MCF 10A (cell line): ENCODE measurements at places on chromosomes 2 and 18. TPM values are rescaled to one million over a fixed set of nuclear protein-coding genes. Genes with fewer than 3 reads are reported as not detected.

DNA sequence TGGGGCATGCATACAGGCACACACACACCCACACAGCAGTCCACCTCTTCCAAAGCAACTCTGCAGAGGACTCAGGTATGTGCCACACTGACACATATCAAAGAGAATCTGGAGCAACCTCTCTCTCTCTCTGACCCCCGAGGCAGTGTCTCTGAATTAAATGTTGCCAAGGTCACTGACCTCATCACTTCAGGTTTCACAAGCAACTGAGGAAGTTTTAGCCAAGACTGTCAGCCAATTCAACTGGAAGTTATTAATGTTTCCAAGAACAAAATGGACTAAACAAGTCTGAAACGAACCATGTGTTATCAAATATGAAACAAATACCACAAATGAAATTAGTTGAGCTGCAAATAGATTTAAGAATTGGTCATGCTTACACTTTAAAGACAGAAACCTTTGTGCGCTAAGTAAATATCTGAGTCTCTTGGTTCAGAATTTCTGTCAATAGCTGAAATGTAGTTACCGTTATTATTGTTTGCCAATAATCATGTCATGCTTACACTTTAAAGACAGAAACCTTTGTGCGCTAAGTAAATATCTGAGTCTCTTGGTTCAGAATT is 86.1 kb downstream of the SLC25A12 start:
- H3K27me3 ChIP-seq = no peaks in the 10 kb centered on the region
- peaks cover 30% of the 10 kb centered on the region for H3K36me3 ChIP-seq
- H3K4me1 ChIP-seq = peaks cover 12% of the 10 kb centered on the region
- H3K4me3 ChIP-seq = peak overlapping the region; percentile 39
- DNase-seq = peak; percentile 83

GRCh38 chr18:55007602-55008001 is 48.3 kb upstream of the CCDC68 start:
- H3K36me3 ChIP-seq = no peaks in the 10 kb centered on the region
- H3K4me3 ChIP-seq = no peak overlapping the region
- H3K27ac ChIP-seq = no peak overlapping the region
- DNase-seq = no peak

DNA sequence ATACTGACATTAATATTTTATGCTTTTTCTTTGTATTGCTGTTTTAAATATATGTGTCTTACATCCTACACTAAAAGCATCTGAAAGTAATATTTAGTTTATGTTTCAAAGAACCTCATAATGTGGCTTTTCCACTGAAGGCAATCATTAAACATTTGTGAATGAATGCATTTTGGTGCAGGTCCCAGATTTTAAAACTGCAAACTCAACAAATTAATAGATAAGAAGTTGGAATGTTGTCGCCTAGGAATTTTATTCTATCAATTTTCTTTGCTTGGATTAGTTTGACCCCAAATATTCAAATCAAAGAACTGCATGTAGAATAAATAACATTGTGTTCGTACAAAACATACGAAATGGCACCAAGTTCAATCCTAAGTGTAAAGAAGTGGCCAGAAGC is 44.7 kb downstream of the ATF2 start:
- DNase-seq = no peak
- H3K4me1 ChIP-seq = peaks cover 13% of the 10 kb centered on the region
- H3K4me3 ChIP-seq = no peak overlapping the region
- no peaks in the 10 kb centered on the region for H3K27me3 ChIP-seq
- peaks cover 35% of the 10 kb centered on the region for H3K36me3 ChIP-seq

- no peaks in the 10 kb centered on the region for H3K27me3 ChIP-seq
- no peak overlapping the region for H3K4me3 ChIP-seq
- H3K36me3 ChIP-seq = no peaks in the 10 kb centered on the region
These were observed 24.3 kb upstream of the PSME4 start for GRCh38 chr2:53994818-53995808.

- peaks cover 11% of the 10 kb centered on the region for H3K4me1 ChIP-seq
- H3K4me3 ChIP-seq = no peak overlapping the region
- DNase-seq = peak; percentile 76
- H3K27me3 ChIP-seq = no peaks in the 10 kb centered on the region
- H3K27ac ChIP-seq = no peak overlapping the region
- H3K36me3 ChIP-seq = peaks cover 9% of the 10 kb centered on the region
These were observed 292.4 kb downstream of the TRIB2 start for GRCh38 chr2:13009027-13009642.

DNA sequence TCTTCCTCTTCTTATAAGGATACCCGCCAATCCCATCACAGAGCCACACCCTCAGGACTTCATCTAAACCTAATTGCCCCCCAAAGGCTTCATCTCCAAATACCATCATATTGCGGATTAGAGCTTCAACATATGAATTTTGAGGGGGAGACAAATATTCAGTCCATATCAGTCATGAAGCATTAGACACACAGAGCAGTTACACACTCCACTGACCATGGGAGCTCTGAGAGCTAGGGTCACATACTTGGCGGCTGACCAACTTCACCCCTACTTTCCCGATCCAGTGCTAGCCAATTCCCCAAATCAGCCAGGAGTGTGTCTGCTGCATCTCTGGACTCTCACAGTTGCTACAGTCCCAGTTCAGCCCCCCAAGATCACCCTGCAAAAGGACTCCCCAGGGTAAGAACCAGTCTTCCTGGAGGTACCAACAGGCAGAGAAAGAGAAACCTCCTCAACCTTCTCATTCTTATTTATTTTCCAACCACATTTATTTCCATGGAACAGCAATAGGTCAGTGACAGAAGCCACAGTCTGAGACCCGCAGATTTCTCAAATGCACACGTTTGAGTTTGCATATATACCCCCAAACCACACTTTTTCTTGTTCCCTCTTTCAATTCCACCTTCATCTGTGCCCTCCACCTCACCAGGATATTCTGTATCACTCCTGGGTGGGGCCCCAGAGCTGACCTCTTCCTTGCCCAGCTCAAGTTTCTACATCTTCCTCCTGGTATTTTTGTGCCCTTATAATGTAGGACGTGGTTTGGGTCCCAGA is 33.3 kb downstream of the SPP2 start:
- no peak overlapping the region for H3K4me3 ChIP-seq
- H3K4me1 ChIP-seq = peaks cover 8% of the 10 kb centered on the region
- no peak for DNase-seq
- no peaks in the 10 kb centered on the region for H3K36me3 ChIP-seq

DNA sequence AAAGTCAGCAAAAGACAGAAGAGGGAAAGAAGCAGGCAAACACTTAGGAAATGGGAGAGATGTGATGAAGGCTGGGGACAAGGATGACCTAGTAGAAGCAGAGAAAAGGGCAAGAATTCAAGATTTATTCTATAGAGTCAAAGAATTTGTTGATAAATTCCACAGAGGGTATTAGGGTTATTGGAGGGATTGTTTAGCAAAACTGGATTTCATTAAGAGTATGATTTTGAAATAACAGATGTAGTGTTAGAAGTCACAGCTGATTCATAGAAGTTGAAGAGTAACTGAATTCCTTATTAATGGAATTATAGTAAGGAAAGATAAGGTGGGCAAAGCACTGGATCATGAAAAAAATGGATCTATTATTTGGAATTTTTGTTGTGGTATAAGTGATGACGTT is 48.6 kb downstream of the CEP192 start:
- peak overlapping the region; percentile 40 for H3K27ac ChIP-seq
- no peak overlapping the region for H3K4me3 ChIP-seq
- H3K4me1 ChIP-seq = peaks cover 4% of the 10 kb centered on the region
- peaks cover 35% of the 10 kb centered on the region for H3K36me3 ChIP-seq

DNA sequence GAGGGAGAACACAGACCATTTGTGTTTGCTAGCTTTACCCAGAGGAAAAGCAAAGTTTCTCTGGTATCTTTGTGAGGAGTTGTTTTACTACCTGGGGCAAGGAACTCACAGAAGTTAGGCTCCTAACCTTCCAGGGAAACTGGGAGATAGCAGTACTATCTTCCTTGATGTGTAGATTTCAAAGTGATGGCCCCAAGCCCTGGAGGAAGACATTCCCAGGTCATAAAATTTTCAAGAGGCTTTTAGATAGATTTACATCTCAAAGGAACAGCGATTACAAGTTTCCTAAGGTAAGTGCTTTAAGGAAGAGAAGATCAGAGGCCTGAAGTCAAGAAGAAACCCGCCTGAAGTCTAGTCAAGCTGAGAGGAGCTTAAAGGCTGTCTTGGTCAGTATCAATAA is 1187.8 kb upstream of the TMEFF2 start:
- no peaks in the 10 kb centered on the region for H3K36me3 ChIP-seq
- no peaks in the 10 kb centered on the region for H3K27me3 ChIP-seq
- no peak for DNase-seq
- H3K4me1 ChIP-seq = no peaks in the 10 kb centered on the region

GRCh38 chr18:23632615-23633014 is 30.1 kb downstream of the ANKRD29 start:
- no peak overlapping the region for H3K4me3 ChIP-seq
- H3K27ac ChIP-seq = no peak overlapping the region
- no peaks in the 10 kb centered on the region for H3K27me3 ChIP-seq
- H3K4me1 ChIP-seq = peaks cover 24% of the 10 kb centered on the region

DNA sequence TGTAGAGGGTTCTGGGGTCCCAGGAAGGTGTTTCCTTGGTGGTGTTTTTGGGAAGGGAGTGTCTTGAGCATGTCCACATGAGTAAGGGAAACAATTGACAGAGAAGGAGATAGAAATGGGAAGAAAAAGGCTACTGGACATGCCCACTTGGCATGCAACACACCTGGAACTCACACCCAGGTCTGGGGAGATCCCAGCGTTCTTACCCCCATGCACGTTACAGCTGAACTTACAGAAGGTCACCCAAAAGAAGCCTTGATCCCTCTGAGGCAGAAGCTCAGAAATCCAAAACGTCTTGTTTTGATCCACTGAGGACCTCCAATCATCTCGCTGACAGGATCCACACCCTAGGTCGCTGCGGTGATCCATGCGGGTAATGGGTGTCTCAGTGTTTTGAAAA is 142.0 kb downstream of the ZNF516 start:
- H3K4me3 ChIP-seq = no peak overlapping the region
- peaks cover 27% of the 10 kb centered on the region for H3K4me1 ChIP-seq
- H3K36me3 ChIP-seq = peaks cover 7% of the 10 kb centered on the region
- H3K27ac ChIP-seq = no peak overlapping the region

GRCh38 chr2:203605302-203605701 is 70.2 kb upstream of the RAPH1 start:
- no peak overlapping the region for H3K27ac ChIP-seq
- H3K4me1 ChIP-seq = no peaks in the 10 kb centered on the region
- H3K4me3 ChIP-seq = no peak overlapping the region
- no peaks in the 10 kb centered on the region for H3K27me3 ChIP-seq

DNA sequence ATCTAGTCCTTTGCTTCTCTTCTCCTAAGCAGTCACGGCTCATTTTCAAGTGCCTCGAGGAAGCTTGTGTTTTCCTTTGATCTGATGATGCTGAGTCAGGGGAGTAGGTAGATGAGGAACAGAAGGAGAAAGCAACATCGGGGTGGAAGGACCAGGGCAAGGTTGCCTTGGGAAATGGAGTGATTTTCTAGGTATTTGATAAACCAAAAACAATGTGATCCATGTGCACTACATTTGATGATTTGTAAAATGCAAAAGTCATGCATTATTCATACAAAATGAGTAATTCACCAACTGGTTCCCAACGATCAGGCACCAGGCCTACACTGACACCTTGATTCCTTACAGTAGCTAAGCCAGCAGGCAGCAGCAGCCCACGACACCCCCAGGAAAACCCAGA is 205.3 kb downstream of the ANAPC1 start:
- H3K36me3 ChIP-seq = no peaks in the 10 kb centered on the region
- H3K27ac ChIP-seq = no peak overlapping the region
- H3K4me1 ChIP-seq = no peaks in the 10 kb centered on the region
- no peaks in the 10 kb centered on the region for H3K27me3 ChIP-seq
- DNase-seq = no peak
- no peak overlapping the region for H3K4me3 ChIP-seq

GRCh38 chr2:170502361-170503130 is 212.6 kb upstream of the SP5 start:
- peaks cover 3% of the 10 kb centered on the region for H3K4me1 ChIP-seq
- no peak overlapping the region for H3K27ac ChIP-seq
- H3K27me3 ChIP-seq = no peaks in the 10 kb centered on the region
- H3K4me3 ChIP-seq = no peak overlapping the region

DNA sequence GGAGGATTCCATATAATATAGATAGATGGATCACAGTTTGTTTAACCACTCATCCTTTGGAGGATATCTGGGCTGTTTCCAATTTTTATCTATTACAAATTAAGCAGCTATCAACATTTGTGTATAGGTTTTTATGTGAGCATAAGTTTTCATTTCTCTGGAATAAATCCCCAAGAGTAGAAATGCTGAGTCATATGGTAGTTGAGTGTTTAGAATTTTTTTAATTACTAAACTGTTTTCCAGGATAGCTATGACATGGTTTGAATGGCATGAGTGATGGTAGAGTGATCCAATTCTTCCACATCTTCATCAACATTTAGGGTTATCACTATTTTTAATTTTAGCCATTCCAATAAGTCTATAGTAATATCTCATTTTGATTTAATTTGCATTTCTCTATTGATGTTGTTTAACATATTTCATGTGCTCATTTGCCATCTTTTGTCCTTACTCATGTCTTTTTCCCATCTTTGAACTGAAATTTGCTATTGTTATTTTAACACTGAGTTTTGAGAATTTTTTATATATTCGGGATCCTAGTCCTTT is 31.4 kb downstream of the ABCB11 start:
- no peak overlapping the region for H3K27ac ChIP-seq
- H3K4me1 ChIP-seq = peaks cover 21% of the 10 kb centered on the region
- DNase-seq = no peak
- no peaks in the 10 kb centered on the region for H3K36me3 ChIP-seq

- DNase-seq = no peak
- H3K27me3 ChIP-seq = no peaks in the 10 kb centered on the region
- H3K4me1 ChIP-seq = no peaks in the 10 kb centered on the region
- peaks cover 84% of the 10 kb centered on the region for H3K36me3 ChIP-seq
- no peak overlapping the region for H3K27ac ChIP-seq
These were observed 11.6 kb downstream of the NOL10 start for GRCh38 chr2:10678225-10678624.

DNA sequence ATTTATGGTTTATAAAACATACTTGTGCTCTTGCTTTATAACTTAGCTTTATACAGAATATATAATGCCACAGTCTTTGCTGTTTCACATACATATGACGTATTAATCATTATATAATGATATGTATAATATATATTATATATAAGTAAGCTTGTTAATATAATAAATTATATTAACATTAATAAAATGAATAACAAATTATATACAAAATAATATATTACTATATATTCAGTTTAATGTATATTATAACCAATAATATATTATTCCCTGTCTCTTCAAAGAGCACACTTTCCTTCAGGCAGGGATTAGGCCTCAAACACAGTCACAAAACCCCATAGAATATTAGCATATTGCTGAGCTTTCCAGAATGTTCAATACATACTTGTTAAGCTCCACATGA is 427.6 kb downstream of the NCKAP5 start:
- DNase-seq = no peak
- H3K27ac ChIP-seq = no peak overlapping the region
- H3K36me3 ChIP-seq = no peaks in the 10 kb centered on the region
- H3K4me1 ChIP-seq = no peaks in the 10 kb centered on the region
- no peaks in the 10 kb centered on the region for H3K27me3 ChIP-seq

GRCh38 chr2:130393318-130393910 is 37.6 kb downstream of the PTPN18 start:
- H3K27me3 ChIP-seq = peaks cover 18% of the 10 kb centered on the region
- DNase-seq = no peak
- no peak overlapping the region for H3K27ac ChIP-seq
- H3K36me3 ChIP-seq = no peaks in the 10 kb centered on the region
- H3K4me1 ChIP-seq = peaks cover 13% of the 10 kb centered on the region

AFF3 gene
- 0.42 and 1.0 TPM in 2 replicates for total RNA-seq

UGT1A7 gene
- not detected in 2 replicates for total RNA-seq

VWA3B gene
- total RNA-seq = not detected in 2 replicates

RHOB gene
- total RNA-seq = 28.1 and 45.7 TPM in 2 replicates

MYO5B gene
- total RNA-seq = 25.9 and 26.7 TPM in 2 replicates

CPLX4 gene
- total RNA-seq = not detected in 2 replicates

TMEM17 gene
- total RNA-seq = 2.6 and 3.1 TPM in 2 replicates

CLEC4F gene
- not detected in 2 replicates for total RNA-seq

LIPT1 gene
- total RNA-seq = 13.1 TPM in 2 replicates

CAPN14 gene
- not detected in 2 replicates for total RNA-seq

SERPINB4 gene
- total RNA-seq = not detected in 2 replicates

LRRC30 gene
- not detected in 2 replicates for total RNA-seq

HRH4 gene
- total RNA-seq = 0.10 and 0.16 TPM in 2 replicates
